Hematopoietic multipotent progenitor cell treated with erythropoietin and hydrocortisone succinate and interleukin-3 and kit ligand, for 17 days (in vitro differentiated cells): ENCODE measurements at places on chromosomes 5 and 9.
A peak's percentile ranks its signal among the peaks of the same experiment; 100 is the strongest.

GRCh38 chr5:161546470-161547301, at the start of gene GABRB2:
Gene GABRB2, minus strand, starts transcription at chr5:161546725. Its CDS starts 82 bp downstream, at chr5:161546643.
- no peak for DNase-seq

DNA sequence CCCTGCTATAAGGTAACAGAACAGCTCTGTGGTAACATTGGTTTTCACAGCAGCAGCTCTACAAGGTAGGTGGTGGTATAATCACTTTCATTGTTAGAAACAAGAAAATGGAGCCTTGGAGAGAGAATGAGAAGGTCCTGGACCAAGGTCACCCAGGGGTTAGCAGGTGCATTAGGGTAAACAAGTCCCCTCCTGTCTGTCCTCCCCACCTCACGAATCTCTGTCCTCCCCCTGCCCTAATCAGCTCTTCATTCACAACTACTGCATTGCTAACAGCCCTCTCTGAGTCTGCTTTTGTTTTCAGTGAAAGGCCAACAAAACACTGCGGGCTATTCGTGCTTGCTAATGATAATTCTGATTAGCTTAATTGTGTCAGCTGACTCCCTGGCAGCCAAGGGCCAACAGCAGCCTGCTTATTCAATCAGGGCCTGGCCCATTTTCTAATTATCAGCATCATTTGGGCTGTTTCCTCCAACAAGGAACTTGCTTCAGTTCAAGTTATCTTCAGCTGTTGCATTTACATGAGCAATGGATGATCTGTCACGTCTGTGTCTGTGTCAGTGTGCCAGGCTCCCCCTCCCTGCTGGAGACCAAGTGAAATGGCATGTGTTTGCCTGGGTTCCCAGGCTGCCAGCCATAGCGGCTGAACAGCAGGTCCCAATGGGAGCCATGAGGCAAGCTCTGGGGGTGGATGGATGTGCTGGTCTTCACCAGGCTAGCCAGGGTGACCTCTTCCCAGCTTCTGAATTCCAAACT, 56.7 kb upstream of the EQTN start:
- no peak for DNase-seq

- no peak for DNase-seq
Measured at GRCh38 chr5:145072889-145073288, 762.3 kb downstream of the PRELID2 start.

- no peak for DNase-seq
Measured at GRCh38 chr9:23567516-23568165, 258.4 kb downstream of the ELAVL2 start.

- no peak for DNase-seq
Measured at GRCh38 chr5:146283344-146283761, 55.3 kb upstream of the POU4F3 start.

DNA sequence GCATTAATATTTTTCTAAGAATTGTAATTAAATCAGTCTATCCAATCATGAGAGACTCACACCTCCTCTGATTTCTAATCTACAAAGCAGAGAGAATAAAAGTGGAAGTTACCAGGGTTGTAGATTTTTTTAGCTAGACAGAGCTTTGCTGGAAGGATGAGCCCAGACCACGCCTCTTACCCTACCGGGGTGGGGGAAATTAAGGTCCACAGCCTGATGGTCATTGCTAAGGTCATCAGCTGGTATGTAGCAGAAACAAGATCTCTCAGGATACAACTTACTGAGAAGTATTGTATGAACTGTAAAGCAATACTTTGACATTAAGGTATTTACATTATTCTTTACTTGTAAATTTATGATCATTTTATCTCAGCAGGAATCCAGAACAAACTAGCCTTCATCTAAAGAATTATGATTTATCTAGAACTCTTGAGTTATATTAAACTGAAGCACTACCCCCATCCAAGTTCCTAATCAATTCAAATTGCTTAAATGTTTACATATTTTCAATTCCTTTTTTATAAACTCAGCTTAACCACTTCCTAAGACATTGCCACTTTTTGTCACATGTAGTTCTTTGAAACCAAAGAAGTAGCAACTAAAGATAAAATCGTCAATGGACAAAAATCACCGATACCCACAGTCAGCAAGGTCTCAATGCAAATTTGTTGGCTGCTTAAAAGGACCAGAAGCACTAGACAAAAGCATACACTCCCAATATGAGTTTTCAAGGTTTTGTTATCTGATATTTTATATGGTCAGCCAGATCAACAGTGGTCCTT, 225.8 kb upstream of the DAPK1 start:
- DNase-seq, result no peak

GRCh38 chr9:137205126-137206069, at the start of the genes NDOR1 and TMEM203:
Gene NDOR1, plus strand, starts transcription at chr9:137205700. Its CDS starts 78 bp downstream, at chr9:137205778.
Gene TMEM203, minus strand, starts transcription at chr9:137205648. Its CDS starts 234 bp downstream, at chr9:137205414.
- peak; percentile 93 for DNase-seq

GRCh38 chr5:87069974-87070608, 197.6 kb upstream of the RASA1 start:
- DNase-seq, result peak; percentile 12

- DNase-seq, result no peak
Measured at GRCh38 chr9:135075234-135076142, 12.0 kb upstream of the OLFM1 start.

- DNase-seq, result no peak
Measured at GRCh38 chr9:86141843-86142242, 42.5 kb upstream of the GOLM1 start.

GRCh38 chr9:120931231-120932085, 4.9 kb upstream of the TRAF1 start:
- DNase-seq, result no peak

DNA sequence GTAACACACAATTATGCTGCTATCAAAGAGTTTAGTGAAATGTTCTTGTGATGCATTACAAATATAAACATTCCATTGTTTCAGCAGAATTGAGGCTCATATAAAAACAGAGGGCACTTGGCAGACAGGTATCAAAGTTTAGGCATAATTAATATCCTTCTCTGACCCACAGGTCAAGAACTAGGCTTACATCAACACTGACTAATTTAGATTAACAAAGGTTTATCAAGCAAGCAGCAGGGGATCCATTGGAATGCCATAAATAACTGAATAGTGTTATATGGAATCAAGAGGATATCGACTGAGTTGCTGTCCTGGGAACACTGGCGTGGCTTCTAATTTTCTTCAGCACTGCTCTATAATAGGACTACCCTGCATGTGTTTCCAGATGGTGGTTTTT, 414.5 kb upstream of the ARRDC3 start:
- no peak for DNase-seq

DNA sequence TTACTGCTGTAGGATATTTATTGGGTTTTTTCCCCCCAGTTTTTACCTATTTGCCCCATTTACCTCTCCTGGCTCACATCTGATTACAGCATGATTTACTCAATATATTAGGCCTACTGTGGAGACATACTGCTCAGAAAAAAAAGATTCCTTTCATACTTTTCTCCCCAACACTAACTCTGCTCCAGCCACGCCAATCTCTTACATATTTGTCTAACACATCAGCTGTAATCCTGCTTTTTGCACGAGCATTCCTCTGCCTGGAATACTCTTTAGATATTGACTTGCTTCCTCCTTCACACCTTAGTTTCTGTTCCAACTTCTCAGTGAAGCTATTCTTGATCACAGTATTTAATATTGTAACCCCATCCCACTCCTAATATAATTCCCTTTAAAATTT, 158.1 kb upstream of the VCAN start:
- no peak for DNase-seq

DNA sequence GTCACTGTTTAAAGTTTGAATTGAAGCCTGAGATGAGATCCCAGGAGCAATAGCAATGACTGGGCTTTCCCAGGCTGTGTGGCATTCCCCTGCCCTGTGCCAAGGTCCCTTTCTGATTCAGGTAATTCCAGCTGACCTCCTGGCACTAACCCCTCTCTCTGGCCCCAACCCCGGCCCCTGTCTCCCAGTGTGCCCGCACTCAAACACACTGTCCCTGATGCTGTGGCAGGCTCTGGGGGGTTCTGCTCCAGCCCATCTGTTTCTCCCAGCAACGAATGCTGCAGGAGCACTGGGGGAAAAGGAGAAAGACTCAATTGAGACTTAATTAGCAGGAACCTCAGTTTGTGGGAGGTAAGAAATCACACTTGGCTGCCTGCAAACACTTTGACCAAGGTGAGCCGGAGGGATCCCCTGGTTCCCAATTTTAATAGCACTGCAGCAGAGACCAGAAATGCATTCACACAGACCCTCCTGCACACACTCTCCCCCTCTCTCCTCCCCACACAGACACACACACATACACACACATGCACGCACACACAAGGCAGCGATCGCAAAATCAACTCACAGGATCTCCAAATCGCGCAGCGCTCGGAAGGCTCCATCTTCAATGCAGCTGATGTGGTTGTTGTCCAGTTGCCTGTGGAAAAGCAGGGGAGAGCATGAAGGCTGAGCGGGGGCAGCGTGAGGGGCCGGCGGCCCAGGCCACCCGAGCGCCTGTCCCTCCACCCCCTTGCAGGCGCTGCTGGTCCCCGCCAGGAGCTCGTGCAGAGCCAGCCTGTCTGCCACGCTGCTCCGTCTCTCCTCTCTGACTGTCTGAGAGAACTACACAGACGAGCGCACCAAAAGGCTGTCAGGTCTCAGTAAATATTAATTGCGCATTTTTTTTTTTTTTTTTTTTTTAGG, 265.1 kb upstream of the PANK3 start:
- DNase-seq, result no peak

GRCh38 chr5:15354021-15354420, 146.0 kb upstream of the FBXL7 start:
- DNase-seq, result no peak

DNA sequence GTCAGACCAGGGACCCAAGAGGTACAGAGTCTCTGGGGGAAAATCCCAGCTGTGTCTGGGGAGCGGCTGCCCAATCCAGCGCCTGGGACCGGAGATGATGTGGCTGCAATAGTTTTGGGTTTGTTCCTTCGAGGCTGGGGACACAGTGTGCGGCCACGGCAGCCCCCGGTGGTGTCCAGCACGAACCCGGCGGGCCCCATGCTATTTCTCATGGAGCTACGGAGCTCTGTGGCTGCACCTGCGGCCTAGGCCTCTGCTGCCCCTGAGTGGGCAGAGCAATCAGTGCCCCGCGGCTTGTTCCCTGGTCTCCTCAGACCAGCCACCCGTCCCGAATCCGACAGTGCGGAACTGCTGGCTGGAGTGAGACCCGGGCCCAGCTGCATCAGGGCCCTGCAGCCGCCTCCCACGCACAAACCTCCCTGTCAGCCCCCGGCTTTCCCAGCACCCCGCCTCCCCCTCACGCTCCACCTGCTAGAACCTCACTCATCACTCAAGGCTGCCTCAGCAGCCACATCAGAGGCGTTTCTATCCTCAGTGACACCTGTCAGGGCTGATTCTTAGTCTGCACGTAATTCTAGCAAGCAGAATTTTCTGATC, 29.0 kb downstream of the SARDH start:
- DNase-seq, result no peak

- peak; percentile 94 for DNase-seq
Measured at GRCh38 chr9:129885670-129886106, 50.4 kb downstream of the USP20 start.

- DNase-seq, result no peak
Measured at GRCh38 chr5:83285661-83286398, 185.7 kb upstream of the VCAN start.

DNA sequence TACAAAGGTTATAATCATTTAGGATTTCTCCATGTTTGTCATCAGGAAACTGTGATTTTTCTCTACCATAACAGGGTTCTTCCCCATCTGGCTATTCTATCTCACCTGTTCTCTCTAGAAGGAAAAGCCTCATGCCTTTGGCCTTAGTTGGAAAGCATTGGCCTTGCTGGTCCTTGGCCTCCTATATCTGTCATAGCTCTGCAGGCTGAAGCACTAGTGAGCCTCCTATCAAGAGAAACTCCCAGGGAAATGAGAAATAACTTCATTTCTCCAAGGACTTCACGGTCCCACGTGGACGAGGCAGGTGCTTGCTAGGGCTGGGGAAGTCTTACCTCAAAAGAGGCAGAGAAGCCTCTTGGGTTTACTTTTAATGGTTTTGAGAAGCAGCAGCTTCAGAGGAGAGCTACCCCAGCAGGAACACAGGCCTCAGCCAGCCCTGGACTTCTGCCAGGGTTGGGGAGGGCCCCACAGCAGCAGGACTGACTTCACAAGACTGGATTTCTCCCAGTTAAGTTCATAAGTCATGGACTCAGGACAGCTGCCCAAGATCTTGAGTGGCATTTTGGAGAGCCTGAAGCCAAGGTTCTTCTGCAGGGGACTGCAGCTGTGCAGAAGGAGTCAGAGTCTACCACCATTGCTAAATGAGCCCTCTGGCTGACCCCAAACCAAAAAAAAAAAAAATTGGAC, 15.8 kb upstream of the PSAT1 start:
- no peak for DNase-seq

DNA sequence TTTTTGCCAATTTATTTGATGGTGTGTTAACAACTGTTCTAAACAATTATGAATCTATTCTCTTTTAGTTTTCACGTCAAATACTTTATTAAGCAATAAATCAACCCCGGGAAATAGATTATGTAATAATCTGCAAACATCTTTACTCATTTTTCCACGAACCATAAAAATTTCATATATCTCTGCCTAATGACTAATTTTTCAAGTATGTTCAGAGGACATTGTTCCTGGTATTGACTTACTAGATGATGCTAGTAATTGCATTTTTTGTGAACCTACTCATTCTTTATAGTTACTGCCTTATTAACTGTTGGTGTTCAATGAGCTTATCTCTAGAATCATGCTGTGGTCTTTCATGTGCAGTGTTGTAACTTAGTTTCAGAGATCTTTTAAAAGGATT, 41.0 kb upstream of the FBN2 start:
- no peak for DNase-seq

- DNase-seq, result no peak
Measured at GRCh38 chr5:115435065-115435777, 109.4 kb downstream of the FEM1C start.

DNA sequence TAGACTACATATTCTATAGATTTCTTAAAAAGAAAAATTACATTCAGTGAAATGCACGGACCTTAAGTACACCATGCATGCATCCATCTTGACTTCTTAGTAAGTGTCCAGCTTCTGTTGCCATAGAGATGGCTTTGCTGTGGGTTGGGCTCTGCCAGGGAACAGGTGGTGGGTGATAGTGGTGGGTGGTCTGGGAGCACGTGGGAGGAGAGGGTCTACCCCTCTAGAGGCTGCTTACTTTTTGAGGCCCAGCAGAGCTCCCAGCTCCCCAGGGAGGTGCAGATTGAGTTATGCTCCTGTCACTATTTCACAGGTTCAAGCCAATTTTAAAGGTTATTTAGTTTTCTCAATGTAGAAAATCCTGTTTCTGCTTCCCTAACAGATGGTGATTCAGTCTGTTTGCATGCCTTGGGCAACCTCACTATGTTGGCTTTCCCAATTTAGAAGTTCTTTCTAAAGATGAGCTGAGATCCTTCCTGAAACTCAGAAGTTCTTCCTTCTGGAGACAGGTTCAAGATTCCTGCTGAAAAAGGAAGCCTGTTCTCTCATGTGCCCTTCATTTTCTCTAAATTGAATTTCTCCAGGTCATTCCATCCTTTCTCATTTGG, 107.4 kb upstream of the LHFPL2 start:
- no peak for DNase-seq

GRCh38 chr5:179923436-179923835, 15.7 kb upstream of the TBC1D9B start:
- no peak for DNase-seq

DNA sequence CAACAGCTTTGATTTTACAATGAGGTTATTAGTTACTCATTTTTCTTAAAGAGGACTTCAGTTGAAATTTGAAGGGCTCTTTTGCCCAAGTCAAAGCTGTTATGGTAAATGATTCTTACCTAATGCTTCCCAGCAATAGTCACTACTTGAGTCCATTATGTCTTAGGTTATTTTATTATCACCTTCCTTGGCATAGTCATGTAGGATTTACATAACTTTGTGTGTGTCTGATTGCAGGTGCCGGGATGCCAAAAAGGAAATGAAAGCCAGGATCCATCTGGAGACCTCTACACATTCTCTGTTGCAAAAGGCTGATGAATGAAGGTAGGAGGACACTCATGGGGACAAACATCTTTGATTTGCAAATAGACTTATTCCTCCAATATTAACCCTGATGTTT, 38.8 kb upstream of the PLPPR1 start:
- no peak for DNase-seq
